ENCODE measurements at places on chromosomes 7 and 10.
A peak's percentile ranks its signal among the peaks of the same experiment; 100 is the strongest.

DNA sequence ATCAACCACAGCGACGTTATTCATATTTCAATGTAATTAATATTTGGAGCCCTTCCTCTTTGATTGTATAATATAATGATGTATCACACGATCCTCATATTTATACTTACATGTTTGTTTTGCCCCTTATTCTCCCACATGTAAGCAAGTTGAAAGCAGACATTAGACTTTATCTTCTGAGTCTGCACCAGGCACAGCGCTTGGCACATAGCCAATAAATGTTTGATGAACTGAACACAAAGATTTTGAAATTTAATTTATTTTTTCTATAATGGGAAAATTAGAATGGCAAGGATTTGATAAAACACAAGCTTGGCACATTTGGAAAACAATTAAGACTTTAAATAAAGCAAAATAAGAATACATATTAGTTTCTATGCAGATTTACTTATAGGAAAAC is 31.6 kb downstream of the ZFAND4 start:
- H3K4me1 ChIP-seq = no peaks in the 10 kb centered on the region
- H3K36me3 ChIP-seq = peaks cover 2% of the 10 kb centered on the region
- H3K4me3 ChIP-seq = no peak overlapping the region
- no peak for DNase-seq

DNA sequence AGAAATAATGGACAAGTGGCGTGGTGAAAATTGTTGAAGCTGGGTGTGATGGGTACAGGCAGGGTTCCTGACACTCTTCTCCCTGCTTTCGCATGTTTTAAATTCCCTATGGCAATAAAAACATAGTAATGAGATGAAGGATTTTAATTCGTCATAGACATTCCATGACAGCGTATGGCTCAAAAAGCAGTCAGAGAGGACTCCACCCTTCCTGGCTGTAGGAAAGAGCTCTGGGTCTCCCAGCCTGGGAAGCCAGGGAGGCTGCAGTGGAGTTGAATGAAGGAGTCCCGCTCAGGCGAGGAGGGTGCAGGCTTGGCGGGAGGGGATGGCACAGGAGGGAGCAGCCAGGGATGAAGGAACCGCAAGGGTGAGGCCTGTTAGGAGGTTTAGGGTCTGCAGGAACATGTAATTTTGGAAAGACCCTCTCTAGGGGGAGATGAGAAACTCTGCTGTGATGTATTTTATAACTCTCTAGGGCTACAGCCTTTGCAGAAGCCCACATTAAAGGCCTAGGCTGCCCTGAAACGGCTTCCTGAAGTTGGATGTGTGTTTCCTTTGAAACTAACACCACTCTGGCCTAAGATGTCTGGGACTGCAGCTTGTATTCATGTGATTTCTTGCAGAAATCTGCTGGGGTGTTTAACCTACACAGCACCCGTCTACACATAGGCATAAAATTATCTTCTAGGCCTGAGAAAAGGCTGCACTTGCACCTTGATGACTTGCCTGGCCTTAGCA is 7.6 kb upstream of the LARP4B start:
- DNase-seq = peak; percentile 22
- H3K27me3 ChIP-seq = no peaks in the 10 kb centered on the region
- H3K4me1 ChIP-seq = peaks cover 4% of the 10 kb centered on the region
- H3K36me3 ChIP-seq = no peaks in the 10 kb centered on the region

GRCh38 chr7:157423348-157423747 is 86.5 kb downstream of the DNAJB6 start:
- H3K4me1 ChIP-seq = peaks cover 8% of the 10 kb centered on the region
- no peaks in the 10 kb centered on the region for H3K27me3 ChIP-seq
- DNase-seq = no peak
- no peak overlapping the region for H3K4me3 ChIP-seq
- H3K36me3 ChIP-seq = peaks cover 4% of the 10 kb centered on the region

- H3K36me3 ChIP-seq = no peaks in the 10 kb centered on the region
- H3K4me3 ChIP-seq = no peak overlapping the region
- H3K4me1 ChIP-seq = no peaks in the 10 kb centered on the region
- H3K27me3 ChIP-seq = no peaks in the 10 kb centered on the region
- no peak overlapping the region for H3K27ac ChIP-seq
These were observed 424.9 kb downstream of the CALN1 start for GRCh38 chr7:71987200-71987767.

- no peak overlapping the region for H3K4me3 ChIP-seq
- peaks cover 66% of the 10 kb centered on the region for H3K36me3 ChIP-seq
These were observed 25.4 kb downstream of the EDRF1 start for GRCh38 chr10:125744909-125745308.

DNA sequence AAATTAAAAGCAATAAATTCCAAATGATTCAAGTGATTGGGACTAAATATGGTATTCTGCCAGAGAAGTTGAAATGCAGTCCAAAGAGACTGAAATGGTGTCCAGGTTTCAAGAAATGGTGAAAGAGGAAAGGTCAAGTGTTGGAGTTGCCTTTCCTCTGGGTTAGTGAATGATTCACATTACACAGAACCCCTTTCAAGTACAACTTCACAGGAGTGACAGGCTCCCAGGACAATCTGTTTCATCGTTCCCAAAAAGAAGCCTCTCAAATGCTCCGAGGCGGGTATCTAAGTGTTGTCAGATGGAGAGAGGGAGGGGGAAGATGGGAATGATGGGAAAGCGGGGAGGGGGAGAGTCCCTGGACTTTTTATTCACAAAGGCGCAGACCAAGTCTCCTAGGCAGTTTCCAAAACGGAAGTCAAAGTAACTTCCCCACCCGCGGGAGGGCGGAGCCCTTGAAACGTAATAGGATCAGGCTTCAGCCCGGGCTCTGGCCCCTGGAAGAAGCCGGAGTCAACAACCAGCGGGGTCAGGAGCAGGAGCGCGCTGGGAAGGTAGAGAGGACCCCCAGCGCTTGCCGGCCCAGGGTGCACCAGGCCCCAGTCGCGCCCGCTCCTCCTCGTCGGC is 754 bp downstream of the SLC25A13 start:
- H3K27ac ChIP-seq = peak overlapping the region; percentile 98
- H3K4me3 ChIP-seq = peak overlapping the region; percentile 98
- peak; percentile 97 for DNase-seq
- no peaks in the 10 kb centered on the region for H3K27me3 ChIP-seq
- H3K4me1 ChIP-seq = peaks cover 9% of the 10 kb centered on the region

DNA sequence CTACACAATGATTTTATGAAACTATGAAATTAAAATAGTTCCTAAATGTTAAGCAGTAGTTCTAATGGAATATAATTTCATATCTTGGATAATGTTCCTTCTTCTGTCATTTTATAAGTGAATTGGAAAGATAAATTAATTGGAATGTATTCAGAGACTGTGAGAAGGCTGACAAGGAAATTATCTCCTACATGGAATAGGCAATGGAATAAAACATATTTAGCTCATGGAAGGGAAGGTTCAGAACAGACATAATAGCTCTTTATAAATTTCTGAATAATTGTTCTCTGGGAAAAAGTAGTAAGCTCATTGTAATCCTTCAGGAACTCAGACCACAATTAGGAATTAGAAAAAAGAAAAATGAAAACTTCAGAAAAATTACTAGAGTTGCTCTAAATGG is 1172.3 kb upstream of the SORCS1 start:
- DNase-seq = no peak
- H3K4me1 ChIP-seq = no peaks in the 10 kb centered on the region
- no peak overlapping the region for H3K27ac ChIP-seq
- no peaks in the 10 kb centered on the region for H3K27me3 ChIP-seq
- no peak overlapping the region for H3K4me3 ChIP-seq
- no peaks in the 10 kb centered on the region for H3K36me3 ChIP-seq

- H3K27me3 ChIP-seq = no peaks in the 10 kb centered on the region
- H3K4me3 ChIP-seq = no peak overlapping the region
- H3K36me3 ChIP-seq = no peaks in the 10 kb centered on the region
- no peak overlapping the region for H3K27ac ChIP-seq
- H3K4me1 ChIP-seq = peaks cover 3% of the 10 kb centered on the region
These were observed 73.5 kb downstream of the SLC25A13 start for GRCh38 chr7:96248405-96248804.

GRCh38 chr7:17255926-17256325 is 42.5 kb upstream of the AHR start:
- no peaks in the 10 kb centered on the region for H3K4me1 ChIP-seq
- H3K27me3 ChIP-seq = no peaks in the 10 kb centered on the region

DNA sequence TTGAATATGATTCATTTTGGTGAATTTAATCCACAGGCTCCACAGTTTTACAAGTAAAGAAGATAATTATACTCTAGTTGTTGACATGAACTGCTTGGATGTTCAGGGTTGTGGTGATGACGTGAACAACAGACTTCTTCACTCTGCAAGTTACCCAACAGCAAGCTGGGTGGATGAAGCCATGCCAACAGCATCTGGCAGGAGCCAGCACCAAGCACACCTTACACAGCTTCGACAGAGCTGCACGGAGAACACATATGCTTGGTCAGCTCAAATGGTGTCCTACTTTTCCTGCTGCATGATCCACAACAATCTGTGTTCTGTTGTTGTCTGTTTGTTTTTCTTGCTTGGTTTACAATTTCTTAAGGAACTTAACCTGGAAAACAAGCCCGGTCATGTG is 9.8 kb downstream of the NOD1 start:
- H3K36me3 ChIP-seq = peaks cover 5% of the 10 kb centered on the region
- no peaks in the 10 kb centered on the region for H3K27me3 ChIP-seq
- no peak overlapping the region for H3K4me3 ChIP-seq
- peak overlapping the region; percentile 85 for H3K27ac ChIP-seq
- peaks cover 68% of the 10 kb centered on the region for H3K4me1 ChIP-seq
- no peak for DNase-seq

DNA sequence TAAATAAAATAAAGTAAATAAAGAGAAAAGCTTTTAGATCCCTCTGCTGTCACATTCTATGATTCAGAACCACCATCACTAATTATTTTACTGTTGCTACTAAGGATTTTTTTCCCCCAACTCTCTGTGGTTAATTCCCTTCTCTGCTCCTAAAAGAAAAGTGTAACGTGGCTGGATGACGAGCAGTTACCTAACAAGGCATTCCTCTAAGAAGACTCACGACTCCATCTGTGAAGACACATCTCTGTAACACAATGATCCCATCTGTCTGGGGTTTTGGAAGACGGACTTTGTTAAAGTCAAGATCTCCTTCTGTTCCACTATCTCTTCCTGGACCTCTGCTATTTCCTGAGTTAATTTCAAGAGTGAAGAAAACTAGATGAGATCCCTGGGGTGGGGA is 179.9 kb downstream of the SFMBT2 start:
- H3K27me3 ChIP-seq = no peaks in the 10 kb centered on the region
- no peak overlapping the region for H3K4me3 ChIP-seq
- peaks cover 8% of the 10 kb centered on the region for H3K36me3 ChIP-seq
- H3K27ac ChIP-seq = no peak overlapping the region
- no peak for DNase-seq
- H3K4me1 ChIP-seq = no peaks in the 10 kb centered on the region

DNA sequence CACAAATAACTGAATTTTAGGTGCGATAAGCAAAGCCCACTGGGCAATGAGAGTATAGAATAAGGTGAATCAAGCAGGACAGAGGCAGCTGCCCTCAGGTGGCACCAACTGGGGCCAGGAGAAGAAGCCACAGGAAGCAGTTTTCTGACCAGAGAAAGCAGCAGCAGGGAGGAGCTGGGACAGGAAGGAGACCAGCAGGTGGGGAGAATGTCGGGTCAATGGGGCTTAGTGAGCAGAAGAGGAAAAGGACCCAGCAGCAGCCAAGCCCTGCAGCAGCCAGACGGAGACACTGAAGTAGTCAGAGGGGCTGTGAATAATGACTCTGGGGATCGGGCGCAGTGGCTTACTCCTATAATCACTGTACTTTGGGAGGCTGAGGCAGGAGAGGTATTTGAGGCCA is 209.6 kb upstream of the SH2B2 start:
- no peak overlapping the region for H3K27ac ChIP-seq
- H3K36me3 ChIP-seq = peaks cover 17% of the 10 kb centered on the region
- H3K4me1 ChIP-seq = peaks cover 5% of the 10 kb centered on the region
- no peaks in the 10 kb centered on the region for H3K27me3 ChIP-seq
- DNase-seq = no peak

DNA sequence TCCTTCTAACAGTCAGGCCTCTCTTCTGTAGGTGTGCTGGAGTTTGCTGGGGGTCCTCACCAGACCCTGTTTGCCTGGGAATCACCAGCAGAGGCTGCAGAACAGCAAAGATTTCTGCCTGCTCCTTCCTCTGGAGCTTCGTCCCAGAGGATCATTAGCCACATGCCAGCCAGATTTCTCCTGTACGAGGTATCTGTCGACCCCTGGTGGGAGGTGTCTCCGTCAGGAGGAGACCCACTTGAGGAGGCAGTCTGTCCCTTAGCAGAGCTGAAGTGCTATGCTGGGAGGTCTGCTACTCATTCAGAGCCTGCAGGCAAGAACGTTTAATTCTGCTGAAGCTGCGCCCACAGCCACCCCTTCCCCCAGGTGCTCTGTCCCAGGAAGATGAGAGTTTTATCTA is 611.1 kb upstream of the COBL start:
- H3K36me3 ChIP-seq = no peaks in the 10 kb centered on the region
- no peaks in the 10 kb centered on the region for H3K27me3 ChIP-seq
- no peak overlapping the region for H3K27ac ChIP-seq
- H3K4me1 ChIP-seq = no peaks in the 10 kb centered on the region

DNA sequence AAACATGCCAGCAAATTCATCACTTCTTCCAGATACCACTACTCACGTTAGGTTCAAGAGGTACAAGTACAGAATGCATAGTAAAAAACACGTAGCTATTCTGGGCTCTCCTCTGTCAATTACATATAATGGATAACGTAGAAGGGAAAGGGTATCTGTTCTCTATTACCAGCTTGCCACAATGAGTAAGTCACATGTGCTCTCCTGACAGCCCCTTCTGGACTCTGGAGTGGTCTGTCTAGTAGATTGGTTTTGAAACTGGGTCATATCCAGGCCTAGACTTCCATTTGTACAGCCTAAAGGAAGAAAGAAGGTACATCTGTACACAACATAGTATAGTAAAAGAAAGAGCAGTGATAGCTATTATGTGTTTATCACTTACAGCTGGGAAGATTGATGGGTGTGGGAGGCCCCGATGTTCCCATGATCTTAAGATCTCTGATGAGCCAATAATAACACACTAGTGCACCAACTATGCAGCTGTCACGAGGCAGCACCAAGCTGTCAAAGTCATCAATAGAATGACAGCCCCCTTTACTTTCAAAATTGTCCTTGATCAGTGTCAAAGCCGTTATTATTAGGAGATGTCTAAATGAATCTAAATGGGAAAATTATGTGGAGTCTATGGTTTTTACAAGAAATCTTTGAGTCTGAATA is 161.9 kb upstream of the AGK start:
- H3K27me3 ChIP-seq = no peaks in the 10 kb centered on the region
- DNase-seq = no peak
- no peaks in the 10 kb centered on the region for H3K36me3 ChIP-seq
- no peak overlapping the region for H3K27ac ChIP-seq
- H3K4me1 ChIP-seq = no peaks in the 10 kb centered on the region

DNA sequence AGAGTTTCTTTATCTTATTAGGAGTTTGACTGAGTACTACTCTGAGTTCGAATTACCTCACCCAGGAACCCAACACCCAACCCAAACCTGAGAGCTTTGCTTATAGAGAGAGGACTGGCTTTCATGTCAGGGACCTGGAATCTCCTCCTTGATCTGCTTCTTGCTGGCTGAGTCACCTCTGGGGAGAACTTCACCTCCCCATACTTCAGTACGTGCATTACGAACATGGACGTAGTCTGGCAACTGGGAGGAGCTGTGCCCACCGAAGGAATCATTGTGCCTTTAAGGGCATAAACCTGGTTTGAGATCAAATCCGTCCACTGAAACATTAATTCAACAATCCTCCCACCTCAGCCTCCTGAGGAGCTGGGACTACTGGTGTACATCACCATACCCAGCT is 12.2 kb upstream of the PSAP start:
- no peaks in the 10 kb centered on the region for H3K27me3 ChIP-seq
- H3K4me3 ChIP-seq = no peak overlapping the region
- no peak overlapping the region for H3K27ac ChIP-seq
- no peak for DNase-seq
- H3K36me3 ChIP-seq = no peaks in the 10 kb centered on the region
